ENCODE measurements at places on chromosomes 7 and 10.

DNA sequence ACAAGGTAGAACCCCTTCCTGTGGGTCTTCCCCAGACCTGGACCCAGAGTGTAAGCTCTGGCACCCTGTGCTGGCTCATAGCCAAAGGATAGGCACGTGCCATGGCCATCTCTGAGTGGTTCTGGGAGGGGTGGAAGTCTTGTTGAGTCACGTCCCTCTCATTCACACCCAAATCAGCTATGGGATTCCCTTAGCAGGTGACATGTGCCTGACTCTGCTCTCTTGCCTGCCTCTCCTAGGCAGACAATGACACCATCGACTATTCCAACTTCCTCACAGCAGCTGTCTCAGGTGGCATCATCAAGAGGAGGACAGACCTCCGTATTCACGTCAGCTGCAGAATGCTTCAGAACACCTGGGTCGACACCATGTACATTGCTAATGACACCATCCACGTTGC, 59.8 kb downstream of the C10orf120 start:
- DNase-seq: no peak

- DNase-seq: no peak
Measured at GRCh38 chr7:26919906-26920493, 55.6 kb upstream of the SKAP2 start.

- no peak for DNase-seq
Measured at GRCh38 chr10:88896372-88896993, 16.4 kb downstream of the STAMBPL1 start.

- no peak for DNase-seq
Measured at GRCh38 chr7:157577061-157577460, 240.3 kb downstream of the DNAJB6 start.

GRCh38 chr10:132199854-132200311, 13.1 kb downstream of the DPYSL4 start:
- DNase-seq: no peak

GRCh38 chr10:82558014-82558607, 683.1 kb downstream of the NRG3 start:
- DNase-seq: no peak
